ENCODE measurements at places on chromosomes 16 and 17.

DNA sequence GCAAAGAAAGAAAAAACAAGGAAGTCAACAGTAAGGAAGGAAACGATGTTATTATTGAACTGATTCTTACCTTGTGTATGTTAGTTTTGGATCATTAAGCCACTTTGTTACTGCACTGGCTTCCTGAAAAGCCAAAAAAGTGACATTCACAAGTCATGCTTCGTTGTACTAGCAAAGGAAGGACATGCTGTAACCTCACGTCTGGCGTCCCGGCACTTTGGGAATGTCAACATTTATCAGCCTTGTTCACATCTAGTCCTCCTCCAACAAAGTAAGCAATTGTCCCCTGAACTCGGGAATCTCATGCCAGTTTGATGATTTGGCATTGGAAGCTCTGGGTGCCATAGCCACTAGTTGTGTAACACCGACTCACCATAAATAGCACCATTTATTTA, 731 bp upstream of the MKS1 start:
- no peak for DNase-seq

DNA sequence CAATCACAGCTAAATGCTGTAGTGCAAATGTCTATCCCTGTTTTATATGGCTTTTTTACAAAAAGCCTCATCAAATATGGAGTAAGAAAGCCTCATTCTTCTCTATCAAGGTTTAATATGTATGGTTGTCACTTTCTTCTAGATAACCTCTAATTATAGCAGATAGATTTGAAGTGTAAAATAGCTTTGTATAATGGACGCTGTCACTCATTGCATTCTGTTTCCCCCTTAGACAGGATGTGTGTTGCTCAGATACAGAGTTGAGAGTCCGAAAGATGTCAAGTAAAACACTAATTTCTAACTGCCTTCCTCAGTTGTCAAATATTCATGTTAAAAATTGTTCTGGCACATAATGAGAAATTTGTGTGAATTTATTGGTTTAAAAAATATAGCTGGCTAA, 88.0 kb downstream of the NLK start:
- no peak for DNase-seq

GRCh38 chr16:11526655-11527350, 59.9 kb downstream of the LITAF start:
- no peak for DNase-seq

DNA sequence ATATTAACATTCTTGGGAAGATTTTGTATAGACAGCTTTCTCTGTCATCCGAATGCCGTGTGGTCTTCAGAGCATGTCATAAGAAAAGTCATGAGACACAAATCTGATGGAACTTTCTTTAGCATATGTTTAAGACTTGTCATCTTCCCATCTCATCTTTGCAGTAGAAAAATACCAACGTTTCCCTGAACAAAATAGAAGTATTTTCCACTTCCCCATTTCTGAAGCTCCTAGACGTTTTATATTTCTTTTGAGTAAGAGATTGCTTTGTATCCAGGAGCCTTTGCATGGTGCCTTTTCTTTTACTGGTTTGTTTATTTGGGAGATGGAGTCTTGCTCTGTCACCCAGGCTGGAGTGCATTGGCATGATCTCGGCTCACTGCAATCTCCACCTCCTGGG, 235.1 kb downstream of the PRKCA start:
- DNase-seq, result no peak

DNA sequence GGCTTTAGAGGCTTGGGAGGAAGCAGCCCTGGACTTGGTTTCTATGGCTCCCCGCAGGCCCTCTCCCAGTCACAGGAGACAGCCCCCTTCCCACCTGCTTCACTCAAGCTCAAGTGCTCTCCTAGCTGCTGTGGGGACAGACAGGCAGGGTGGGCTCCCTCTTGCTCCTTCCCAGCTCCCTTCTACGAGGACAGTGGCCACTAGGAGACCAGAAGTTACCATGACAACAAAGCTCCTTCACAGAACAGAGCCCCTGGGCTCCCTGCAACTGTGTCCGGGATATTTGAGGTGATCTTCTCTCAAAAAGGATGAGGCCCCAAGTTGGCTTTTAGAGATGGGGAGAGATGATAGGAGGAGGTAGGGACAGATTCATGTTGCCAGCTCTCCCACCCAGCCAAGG, 116.3 kb downstream of the AMFR start:
- no peak for DNase-seq

GRCh38 chr16:2333772-2334379, 6.7 kb downstream of the ABCA3 start:
- DNase-seq, result no peak

DNA sequence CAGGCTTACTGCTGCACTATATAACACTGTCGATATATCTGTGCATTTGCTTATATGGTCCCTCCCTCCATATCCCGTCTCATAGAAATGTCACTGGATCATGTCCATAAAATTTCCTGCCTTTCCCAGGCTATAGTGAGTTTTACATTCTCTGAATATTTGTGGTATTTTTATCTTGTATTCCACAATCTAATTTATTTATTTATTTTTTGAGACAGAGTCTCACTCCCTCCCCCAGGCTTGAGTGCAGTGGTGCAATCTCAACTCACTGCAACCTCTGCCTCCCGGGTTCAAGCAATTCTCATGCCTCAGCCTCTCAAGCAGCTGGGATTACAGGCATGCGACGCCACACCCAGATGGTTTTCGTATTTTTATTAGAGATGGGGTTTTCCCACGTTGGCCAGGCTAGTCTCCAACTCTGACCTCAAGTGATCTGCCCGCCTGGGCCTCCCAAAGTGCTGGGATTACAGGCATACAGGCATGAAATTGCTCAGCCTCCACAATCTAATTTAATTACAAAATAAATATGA, 12.9 kb downstream of the TRIM37 start:
- no peak for DNase-seq

- DNase-seq, result no peak
Observed at GRCh38 chr17:17590883-17591354, 589 bp downstream of the PEMT start.

DNA sequence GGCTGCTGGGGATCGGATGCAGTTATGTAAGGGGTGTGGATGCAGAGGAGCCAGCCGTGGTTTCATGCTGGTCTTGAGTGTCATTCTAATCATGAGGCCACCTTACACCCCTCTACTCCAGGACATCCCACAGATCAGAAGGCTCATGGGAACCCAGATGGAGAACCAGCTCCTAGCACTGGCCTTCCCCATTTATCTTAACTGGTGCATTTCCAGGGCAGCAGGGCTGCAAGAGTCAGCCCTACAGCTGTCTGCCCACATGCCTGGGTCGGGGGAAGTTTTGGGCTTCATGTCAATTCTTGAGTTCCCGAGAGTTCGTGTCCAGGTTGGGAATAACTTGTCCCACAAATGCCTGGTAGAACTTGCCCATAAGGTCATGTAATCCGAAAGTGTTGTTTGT, 29.1 kb downstream of the RPTOR start:
- no peak for DNase-seq

- no peak for DNase-seq
Observed at GRCh38 chr16:2767891-2768290, 9.2 kb downstream of the ELOB start.

- DNase-seq, result peak; percentile 39
Observed at GRCh38 chr17:76547183-76547641, 7.4 kb downstream of the PRCD start.

DNA sequence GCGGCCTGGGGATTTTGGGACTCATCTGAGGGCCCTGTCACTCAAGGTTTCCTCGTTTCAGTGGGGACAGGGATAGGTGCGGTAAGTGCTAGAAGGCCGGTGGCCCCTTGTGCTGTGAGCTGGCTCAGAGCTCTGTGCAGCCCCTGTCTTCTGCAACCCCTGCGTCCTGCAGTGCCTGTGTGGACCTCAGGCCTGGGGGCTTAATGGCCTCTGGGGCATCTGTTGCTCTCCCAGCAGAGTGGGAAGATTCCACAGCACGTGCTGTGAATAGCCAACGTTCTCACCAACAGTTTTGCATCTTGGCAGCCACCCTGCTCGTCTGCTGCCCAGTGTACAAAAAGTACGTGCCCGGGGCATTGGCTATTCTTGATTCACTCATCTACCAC, 4.9 kb downstream of the FOXC2 start:
- DNase-seq, result no peak

GRCh38 chr16:66542396-66542795, 7.5 kb downstream of the TK2 start:
- DNase-seq, result no peak

Measured in NCI-H345 (cell line).